ENCODE measurements at places on chromosomes 11 and 22. TPM values are rescaled to one million over a fixed set of nuclear protein-coding genes. Genes with fewer than 3 reads are reported as not detected.

DNA sequence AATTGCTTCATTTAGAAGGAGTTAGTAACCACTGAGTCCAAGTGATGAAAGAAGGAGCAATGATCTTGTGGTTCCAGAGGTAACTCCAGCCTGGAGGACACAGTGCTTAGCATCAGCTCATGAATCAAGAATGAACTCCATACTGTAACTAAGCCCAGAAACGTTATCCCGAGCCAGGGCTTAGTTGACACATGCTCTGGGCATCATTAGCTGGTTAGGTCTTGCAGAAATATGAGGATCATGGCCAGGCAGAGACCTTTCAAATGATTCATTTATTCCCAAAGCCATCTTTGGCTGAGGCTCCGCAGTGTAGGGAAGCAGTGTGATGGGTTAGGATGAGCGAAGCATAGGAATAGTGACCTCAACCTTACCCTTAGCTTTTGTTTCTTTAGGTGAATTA, 277.4 kb downstream of the FAM76B start:
- no peak for DNase-seq

DNA sequence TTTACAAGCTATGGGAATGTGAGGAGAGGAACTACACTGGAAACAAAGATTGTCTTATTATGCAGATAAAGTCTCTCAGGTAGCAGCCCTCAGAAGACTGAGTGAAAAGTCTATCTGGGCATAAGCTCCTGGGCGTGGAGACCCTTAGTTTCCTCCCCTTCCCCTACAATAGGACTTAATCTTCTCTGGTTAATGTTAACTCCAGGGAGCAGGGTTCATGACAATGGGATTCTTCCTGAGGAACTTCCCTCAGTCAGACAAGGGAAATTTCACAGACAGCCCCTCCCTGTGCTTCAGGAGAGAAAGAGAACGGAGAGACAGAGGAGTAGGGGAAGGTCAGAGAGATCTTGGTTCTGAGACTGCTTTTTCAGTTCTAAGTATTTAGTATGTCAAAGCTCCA, 1428.6 kb downstream of the LRRC4C start:
- DNase-seq: no peak

DNA sequence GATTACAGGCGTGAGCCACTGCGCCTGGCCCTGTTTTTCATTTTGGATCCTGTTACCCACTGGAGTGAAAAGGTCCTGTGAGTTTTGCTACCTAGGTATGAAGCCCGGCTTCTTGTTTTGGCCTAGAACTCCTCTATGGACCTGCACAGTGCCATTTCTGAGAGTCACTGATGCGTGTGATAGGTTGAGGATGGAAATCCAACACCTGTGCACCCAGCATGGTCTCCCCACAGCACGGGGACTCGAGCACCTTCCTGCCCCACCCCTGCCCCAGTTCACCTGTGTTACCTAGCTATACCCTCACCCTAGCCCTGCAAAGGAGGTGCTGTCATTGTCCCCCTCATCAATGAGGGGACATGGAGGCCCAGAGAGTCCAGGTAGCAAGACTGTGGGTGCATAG, 5.1 kb downstream of the FBLN1 start:
- no peak for DNase-seq

- DNase-seq: no peak
Observed at GRCh38 chr22:48112687-48113521, 1350.5 kb downstream of the TBC1D22A start.

DNA sequence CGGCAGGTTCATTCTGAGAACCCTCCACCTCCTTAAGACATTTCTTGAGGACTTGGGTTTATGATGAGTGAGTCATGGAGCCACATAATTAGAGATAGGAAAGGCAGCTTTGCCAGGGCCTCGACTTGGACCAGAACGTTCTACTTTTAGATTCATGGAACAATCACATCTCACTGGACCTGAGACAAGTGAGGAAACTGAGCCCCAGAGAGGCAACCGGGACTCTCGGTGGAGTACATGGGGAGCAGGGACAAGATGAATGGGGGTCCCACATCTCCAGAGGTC, 59.5 kb downstream of the LINC01488 start:
- DNase-seq: no peak

DNA sequence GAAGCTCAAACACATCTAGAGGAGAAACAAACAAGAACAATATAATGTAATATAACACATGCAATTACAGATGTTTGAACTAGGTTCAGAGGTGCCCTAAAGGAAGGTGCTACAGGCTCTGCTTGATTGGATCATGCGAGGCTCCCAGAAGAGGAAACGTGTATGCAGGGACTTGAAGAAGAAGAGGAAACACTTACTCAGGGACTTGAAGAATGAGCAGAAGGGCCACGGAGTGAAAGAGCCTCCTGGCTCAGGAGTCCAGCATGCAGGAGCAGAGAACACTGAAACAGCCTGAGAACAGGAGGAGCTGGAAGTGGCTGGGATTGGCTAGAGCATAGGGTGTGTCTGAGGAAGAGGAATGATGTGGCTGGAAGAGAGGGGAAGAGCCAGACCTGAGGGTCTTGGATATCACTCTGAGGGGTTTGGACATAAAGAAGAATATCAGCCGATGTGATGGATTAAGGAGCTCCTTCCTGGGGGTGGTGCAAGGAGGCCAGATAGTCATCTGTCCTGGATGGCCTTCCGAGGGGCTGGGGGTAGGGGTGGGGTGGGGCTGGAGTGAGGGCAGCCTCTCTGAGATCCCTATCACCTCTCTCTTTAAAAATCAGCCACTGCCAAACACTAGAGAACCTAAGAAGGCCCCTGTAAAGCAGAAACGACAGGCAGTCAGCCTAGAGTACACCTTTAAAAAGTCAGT, 16.8 kb downstream of the FZD4 start:
- no peak for DNase-seq

DNA sequence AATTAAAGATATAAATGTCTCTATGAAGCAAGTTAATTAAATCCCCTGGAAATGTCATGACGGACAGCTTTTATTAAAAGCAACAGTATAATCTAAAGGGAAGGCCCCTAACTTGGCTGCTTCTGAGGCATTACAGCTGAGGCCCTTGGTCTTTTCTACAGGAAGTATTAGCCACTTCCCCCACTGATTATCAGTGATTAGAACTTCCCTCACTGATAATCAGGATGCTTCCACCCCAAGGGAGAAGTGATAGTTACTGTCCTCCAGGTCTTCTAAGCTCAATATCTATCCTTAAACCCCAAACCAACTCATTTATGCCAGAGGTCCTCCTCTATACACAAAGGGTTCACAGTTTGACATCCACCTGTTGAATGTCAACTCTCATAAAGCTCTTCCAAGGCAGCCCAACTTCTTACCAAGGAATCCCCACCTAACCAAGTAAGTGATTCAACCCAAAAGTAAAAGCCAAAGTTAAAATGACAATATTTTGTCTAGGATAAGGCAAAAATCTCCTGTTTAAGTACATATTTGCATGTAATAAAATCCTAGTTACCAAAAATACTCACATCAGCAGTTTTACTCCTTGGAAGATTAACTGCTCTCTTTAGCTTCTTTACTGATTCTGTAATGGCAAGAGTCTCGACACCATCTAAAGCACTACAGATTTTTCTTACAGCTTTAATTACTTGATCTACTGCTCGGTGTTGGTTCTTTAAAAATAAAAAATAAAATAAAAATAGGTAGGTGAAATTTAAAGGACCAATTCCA, 58.6 kb upstream of the RPS13 start:
- no peak for DNase-seq

The PHF21B gene
- total RNA-seq: 0.12 TPM

The GATD1 gene
- total RNA-seq: 39.7 TPM
